ENCODE measurements at places on chromosomes 1 and 21.

GRCh38 chr1:16612332-16613172 is 812 bp downstream of the NBPF1 start:
- DNase-seq: no peak

DNA sequence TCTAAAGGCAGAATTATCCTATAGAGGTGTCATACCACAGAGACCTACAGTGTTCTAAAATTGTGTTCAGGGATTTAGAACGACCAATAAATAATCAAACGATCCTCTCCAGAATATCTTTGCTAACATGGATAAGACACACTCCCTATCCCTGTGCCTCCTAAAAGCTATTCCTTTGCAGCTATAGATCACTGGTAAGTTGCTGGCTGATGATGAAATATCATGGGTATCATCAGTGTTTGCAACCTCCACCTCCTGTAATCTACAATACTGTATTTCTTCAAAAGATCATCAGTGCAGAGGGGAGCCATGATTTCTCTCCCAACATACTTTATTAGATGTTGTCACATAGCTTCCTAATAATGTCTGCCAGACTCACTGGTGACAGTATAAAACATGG is 201.9 kb downstream of the NTNG1 start:
- DNase-seq: no peak

DNA sequence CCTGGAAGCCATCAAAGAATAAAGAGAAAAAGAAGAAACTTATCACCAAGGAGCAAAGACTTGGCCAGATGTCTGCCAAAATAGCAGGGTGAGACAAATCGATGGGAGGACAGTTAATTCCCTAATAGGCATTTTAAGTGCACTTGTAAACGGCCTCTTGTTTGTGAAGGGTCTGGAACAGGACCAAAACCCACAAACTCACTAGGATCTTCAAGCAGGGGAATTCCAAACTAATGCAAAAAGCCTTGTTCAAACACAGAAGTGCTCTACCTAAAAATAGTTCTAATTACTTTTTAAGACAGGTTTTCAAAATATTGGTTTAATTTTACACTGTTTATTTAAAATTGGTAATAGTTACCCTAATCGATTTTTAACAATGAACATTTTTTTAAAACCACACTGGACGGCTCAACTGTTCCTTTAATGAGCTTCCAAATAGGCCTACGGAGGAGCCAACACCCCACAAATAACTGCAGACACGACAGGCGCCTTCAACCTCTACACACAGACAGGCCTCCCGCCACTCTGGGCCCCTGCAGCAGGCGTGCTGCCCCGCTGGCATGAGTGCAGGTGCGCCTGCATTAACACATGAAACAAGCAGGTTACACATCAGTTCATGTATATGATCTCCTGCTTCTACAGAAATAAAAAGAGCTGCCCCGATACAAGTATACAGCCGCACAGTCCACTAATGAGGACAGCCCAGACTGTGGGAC is 15.8 kb downstream of the UBE2G2 start:
- no peak for DNase-seq

DNA sequence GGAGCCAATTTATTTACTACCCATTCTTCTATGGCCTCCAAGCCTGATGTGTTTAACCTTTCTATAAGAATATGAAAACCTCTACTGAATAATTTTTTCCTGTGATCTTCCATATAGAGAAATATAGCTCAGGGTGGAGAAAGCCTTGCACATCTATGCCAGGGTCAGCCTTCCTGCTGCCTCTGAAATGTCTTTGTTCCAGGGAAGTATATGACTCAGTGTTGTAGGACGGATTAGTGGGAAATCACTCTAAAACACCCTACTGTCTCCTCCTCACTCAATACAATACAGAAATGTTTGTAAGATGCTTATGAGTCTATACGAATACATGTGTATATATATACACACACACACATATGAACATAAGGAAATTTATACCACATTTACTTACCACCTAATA is 1044.9 kb downstream of the BRINP3 start:
- no peak for DNase-seq

DNA sequence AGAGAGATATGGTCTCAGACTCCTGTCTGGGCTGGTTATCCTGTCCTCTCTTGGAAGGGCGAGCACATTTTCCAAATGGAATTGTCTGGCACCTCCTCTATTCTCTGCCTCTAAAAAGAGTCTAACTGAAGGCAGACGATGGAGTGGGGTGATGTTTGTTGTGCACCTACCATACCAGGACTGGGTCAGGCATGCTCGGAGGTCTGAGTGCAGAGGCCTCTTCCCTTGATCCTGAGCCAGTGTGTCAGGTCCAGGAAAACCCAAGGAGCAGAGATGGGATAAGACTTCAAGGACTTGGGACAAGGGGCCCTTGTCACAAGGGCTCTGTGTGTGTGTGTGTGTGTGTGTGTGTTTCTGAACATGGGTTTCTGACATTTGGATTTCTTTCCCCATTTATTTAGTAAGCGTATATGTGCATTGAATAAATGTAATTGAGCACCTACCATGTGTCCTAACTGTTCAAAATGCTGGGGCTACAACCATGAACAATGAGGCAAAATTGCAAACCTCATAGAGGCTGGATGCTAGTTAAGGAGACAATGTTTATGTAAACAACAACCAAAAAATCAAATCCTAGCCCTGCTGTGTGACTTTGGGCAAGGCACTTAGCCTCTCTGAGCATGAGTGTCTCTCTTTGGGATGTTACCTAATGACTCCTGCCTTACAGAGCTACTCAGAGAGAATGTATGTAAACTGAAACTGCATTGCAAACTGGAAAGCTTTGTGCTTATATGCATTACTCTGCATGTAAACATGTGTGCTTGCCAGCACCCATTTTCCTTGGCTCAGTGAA is 276.3 kb downstream of the FOXD2 start:
- DNase-seq: no peak

- no peak for DNase-seq
These were observed 17.4 kb upstream of the ENAH start for GRCh38 chr1:225670356-225670755.

- no peak for DNase-seq
These were observed 183.6 kb downstream of the GIPC2 start for GRCh38 chr1:78229344-78229743.

- DNase-seq: no peak
These were observed 44.4 kb downstream of the KCNH1 start for GRCh38 chr1:211089536-211089935.

- DNase-seq: no peak
These were observed 45.3 kb downstream of the RIMS3 start for GRCh38 chr1:40620150-40620549.
